Fibroblast of the aortic adventitia (primary cell): ENCODE measurements at places on chromosomes 13 and 19.

DNA sequence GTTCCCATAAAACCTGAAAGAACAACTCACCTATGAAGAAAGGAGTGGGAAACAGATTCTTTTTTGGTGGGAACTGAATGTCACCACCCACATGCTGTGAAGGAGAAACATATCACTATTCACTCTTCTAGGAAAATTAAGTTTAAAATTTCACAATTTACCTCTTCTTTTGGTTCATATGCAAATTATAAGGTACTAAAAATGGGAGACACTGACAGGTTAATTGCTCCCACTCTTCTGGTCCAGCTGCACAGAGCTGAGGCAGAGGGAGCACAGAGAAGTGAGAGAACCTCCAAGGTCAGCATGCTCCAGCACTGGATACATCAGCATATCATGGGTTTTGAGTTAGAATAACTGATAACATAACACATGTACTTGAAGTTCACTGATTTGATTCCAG, 186.9 kb downstream of the FGF14 start:
- DNase-seq, result no peak

GRCh38 chr13:109271555-109272541, 514.5 kb downstream of the IRS2 start:
- no peak for DNase-seq

DNA sequence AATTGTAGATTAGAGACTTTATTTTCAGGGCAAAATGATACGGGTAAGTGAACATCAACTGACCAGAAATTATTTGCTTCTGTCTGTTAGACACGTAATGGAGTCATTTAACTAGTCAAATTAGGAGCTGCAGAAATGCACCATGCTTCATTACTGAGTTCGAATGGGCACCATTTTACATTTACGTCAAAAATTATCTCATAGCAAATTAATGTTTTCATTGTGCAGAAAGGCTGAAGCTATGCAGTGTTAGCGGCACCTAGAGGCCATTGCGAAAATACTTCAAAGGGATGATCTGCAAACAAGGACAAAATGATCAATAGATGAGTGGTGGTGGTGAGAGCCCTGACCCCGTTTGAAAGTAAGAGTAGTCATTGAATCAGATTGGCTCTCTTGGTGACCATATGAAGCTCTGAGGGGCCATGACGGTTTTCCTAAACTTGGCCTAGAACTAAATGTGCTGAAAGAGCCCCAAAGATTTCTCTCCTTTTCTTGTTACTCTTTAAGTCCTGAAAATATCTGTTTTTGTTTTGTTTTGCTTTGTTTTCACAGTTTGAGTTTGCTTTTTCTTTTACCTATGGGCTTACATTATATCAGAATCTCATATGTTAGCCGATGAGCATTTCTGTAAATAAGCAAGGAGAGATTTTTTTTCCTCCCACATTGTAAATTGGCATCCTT, 277.9 kb downstream of the ZNF536 start:
- peak; percentile 64 for DNase-seq

GRCh38 chr19:52473655-52474350, 20.4 kb downstream of the ZNF578 start:
- DNase-seq, result no peak

- no peak for DNase-seq
Observed at GRCh38 chr13:42039457-42039945, 8.9 kb upstream of the DGKH start.

DNA sequence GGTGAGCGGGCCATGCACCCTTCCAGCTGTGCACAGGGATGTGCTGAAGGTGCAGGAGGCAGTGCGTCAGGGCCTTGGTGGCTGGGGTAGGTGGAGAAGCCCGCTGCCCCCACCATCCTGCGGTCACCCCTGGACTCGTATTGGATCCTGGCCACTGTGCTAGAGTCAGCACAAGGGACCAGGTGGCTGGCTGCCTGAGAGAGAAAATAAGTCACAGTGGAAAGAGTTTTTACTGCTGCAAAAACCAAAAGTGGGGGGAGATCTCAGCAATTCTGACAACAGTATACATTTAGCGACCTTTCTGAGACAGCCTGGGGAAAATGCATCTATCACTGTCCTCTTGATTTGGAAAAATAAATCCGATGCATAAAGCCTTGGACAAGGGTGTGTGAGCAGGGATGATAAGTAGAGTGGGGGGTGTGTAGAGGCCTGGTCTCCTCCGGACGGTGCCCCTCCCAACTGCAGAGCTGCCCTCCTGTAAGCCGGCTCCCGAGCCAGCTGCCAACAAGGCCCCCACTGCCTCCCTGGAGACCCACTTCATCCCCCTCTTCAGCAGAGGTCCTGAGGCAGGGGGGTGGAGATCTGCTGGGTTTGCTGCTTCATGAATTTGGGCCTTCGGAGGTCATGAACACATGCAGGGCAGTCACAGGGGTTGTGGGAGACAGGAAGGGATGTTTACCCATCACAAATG, 84.2 kb downstream of the SLC7A1 start:
- DNase-seq, result no peak

GRCh38 chr13:52345048-52345447, 60.9 kb downstream of the THSD1 start:
- peak; percentile 66 for DNase-seq

DNA sequence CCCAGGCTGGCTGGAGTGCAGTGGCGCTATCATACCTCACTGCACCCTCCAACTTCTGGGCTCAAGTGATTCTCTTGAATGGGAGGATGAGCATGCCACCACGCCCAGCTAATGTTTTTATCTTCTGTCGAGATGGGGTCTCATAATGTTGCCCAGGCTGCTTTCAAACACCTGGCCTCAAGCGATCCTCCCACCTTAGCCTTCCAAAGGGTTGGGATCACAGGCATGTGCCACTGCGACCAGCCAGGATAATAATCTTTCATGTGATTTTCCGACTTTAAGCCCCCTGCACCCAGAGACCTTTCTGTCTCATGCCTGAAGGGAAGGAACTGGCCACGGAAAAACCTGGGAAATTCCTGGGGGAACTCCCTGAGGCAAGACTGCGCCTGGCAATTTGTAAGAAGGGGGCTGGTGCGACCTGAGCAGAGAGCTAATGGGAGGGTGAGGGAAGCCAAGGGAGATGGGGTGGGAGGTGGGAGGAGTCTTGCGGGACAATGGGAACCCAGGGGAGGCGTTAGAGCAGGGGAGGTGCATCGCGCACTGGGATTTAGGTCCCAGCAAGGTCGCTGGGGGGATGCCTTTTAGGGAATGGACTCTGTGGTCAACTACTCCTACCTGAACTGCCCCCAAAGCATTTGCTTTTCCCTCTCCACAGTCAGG, 1.2 kb upstream of the CCDC124 start:
- no peak for DNase-seq

- DNase-seq, result no peak
Observed at GRCh38 chr13:36848199-36848982, 29.4 kb downstream of the RFXAP start.

DNA sequence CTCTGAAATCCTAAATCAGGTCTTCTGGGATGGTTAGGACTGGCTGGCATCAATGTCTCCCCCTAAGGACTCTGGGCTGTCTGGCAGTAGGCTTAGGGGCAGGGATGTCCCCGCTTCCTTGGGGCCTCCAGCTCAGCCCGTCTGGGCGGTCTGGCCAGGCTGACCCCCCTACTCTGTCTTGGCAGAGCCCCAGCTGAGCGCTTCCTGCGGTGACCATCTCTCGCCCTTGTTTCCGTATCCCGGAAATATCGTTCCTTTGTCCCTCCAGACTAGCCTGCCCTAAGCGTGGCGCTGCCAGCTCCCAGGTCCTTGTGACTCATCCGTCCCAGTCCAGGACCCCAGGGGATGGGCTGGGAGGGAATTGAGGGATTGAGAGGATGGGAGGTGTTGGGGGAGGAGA, 11.3 kb downstream of the GTPBP3 start:
- DNase-seq, result peak; percentile 69
